Epithelial cell of proximal tubule (primary cell): ENCODE measurements at places on chromosomes 3 and 15.

DNA sequence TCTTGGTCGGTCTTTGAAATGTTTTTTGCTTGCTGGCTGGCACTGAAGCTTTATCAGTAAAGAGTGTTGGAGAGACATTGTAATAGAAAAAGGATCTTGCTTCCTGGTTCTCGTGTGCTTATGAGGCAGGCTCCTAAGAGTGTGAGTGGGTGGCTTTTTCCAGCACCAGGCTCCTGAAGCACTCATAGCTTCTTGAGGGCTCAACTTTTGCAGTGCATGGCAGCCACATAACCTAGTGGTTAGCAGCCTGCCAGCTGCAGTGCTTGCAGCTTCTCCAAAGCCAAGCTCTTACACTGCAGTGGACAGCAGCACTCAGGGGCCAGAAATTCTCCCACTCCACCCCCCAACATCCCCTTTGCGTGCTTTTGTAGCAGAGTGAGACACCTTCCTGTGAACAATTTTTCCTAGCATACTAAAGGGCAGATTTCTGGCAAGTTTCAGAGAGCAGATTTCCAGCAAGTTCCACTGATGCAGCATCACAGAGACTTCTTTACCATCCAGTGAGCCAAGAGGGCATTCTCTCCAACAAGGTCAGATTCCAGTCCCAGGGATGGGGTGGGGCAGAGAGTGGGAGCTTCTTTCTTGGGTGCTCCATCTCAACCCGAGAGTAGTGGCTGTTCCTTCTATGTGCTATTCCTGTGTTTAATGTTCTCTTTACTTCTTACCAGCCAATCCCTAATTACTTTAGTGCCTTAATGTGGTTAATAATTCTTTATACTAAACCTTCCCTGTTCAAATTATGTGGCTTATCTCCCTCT is 15.8 kb upstream of the ARHGEF26 start:
- DNase-seq: no peak

GRCh38 chr3:45642731-45643152 is 46.5 kb upstream of the SACM1L start:
- DNase-seq: no peak

GRCh38 chr15:80584561-80584964 is 110.5 kb upstream of the ABHD17C start:
- no peak for DNase-seq

DNA sequence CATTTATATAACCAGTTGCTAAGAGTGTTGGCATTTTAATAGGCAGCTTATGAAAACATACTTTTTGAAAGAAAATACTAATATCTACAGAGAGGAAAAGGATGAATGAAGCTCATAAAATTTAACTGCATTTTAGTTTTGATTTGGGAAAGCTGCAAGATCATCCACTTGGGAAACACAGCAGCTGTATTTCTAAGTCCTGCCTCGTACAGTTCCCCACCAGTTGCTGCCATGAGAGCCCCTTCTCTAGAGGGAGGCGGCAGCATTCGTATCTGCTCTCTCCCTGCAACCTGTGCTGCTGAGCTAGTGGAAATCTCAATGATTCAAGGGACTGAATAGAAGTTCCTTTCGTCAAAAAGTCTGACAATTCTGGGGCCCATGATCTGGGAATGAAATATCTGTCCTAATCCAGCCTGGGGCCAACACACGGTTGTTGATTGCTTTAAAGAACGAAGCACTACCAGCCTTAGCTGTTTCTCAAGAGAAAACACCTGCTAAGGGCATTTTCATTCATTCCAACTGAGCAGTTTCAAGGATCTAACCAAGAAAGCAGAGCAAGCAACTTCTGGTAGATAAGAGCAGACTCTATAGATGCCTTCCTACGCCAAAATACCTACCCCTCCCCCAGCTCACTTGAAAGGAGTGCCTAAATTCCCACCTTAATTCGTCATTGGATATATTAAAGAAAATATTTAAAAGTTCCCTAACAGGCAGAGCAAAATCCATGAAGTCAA is 223.7 kb downstream of the MAGI1 start:
- DNase-seq: no peak

DNA sequence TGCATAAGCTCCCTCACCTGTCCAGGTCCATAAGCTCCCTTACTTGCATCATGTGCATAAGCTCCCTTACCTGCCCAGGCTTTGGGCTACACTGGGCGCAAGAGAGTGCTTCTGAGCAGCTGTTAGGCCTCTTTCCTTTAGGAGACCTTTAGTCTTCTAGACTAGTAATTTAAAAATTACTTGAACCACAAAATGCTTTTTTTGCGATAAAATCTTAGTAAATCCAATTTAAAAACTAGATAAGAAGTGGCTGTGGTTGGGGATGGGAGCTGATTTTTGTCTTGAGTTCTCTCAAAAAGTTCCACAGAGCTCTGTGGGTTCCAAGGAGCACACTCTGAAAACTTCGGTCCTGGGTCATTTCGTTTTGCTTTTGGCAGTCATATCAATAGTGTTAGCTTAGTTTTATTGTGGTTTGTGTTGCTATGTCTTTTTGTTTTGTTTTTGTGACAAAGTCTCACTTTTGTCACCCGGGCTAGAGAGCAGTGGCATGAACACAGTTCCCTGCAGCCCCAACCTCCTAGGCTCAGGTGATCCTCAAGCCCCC is 6.7 kb downstream of the CEMIP start:
- DNase-seq: no peak

DNA sequence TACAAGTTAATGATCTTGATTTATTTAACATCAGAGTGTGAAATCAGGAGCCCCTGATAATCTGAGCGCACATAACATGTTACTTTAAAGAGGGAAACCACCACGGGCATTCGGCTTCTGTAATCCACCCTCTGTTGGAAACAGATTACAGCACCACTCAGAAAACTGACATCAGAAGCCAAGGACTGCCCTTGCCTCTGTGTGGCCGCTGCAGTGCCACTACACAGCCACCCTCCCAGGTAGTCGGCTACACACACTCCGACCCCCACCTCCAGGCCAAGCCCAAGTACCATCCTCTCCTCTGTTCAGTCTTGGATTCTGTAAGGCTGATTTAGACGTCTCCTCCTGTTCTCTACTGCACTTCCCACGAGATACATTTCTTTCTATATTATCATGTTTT is 251.7 kb downstream of the GABRB3 start:
- no peak for DNase-seq

- DNase-seq: no peak
Measured at GRCh38 chr3:128425142-128425845, 41.4 kb downstream of the DNAJB8 start.

DNA sequence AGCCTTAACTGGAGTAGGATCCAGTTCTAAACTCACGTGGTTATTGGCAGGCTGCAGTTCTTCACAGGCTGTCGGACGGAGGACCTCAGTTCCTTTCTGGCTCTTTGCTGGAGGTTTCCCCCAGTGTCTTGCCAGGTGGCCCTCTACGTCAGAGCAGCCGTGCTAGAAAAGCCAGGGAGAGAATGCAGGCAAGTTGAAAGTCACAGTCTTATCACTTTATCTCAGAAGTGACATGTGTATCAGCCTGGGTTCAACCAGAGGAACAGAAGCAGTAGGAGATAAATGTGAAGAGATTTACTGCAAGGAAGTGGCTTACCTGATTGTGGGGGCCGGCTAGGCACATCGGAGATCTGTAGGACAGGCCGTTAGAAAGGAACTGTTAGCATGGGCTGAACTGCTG is 125.3 kb upstream of the BNIP2 start:
- DNase-seq: no peak

DNA sequence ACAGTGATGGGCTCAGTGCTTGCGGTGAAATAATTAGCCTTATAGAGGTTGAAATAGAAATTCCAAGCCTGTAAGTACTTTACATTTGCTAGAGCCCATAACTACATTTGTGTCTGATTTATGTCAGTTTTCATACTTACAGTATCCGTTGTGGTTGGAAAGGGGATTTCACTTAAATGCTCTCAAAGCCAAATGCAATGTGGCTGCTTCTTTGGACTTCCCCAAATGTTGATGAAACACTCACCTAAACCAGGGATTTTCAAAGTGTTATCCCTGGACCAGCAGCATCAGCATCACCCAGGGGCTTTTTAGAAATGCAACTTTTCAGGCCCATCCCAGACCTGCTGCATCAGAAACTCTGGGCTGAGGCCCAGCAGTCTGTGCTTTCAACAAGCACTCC is 378.7 kb downstream of the MCTP2 start:
- no peak for DNase-seq
